ENCODE measurements at places on chromosomes 13 and 19.

DNA sequence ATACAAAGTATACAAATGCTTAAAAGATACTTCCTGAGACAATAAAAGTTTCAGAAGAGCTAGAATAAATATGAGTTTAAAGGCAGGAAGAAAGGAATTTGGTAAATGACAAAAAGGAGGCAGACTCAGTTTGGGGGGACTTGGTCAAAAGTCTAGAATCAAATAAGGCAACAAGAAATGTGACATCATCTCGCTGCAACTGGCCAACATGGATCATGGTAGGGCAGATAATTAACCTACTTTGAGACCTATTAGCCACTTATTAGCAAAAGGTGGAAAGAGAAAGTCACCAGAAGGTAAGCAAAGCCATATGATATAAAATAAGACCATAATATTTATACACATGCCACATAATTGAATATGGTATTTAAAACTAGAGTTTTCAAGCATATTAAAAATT is 5.3 kb downstream of the USP12 start:
- no peak for DNase-seq

DNA sequence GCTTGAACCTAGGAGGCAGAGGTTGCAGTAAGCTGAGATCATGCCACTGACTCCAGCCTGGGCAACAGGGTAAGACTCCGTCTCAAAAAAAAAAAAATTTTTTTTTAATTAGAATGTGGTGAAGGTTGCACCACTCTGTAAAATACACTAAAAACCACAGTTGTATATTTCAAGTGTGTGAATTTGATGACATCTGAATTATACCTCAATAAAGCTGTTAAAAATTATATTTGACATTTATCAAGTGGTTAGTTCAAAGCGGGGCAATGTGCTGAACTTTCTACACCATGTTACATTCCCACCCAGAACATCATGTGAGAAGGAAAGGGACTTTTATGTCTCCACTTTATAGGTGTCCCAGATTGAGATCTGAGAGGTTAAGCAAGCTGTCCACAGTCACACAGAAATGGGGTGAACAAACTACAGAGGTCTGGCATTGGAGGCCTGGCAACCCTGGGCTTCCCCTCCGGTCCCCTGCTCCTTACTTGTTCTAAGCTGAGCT is 5.9 kb upstream of the S1PR5 start:
- no peak for DNase-seq

DNA sequence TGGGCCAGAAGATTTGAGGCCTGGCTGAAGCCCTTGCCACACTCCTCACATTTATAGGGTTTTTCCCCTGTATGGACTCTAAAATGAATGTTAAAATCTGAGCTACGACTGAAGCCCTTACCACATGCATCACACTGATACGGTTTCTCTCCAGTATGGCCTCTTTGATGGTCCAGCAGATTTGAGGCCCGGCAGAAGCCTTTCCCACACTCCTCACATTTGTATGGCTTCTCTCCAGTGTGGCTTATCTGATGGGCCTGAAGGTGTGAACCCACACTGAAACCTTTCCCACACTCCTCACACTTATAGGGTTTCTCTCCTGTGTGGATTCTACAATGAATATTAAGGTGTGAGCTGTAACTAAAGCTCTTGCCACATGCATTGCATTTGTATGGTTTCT is 21.0 kb downstream of the ZNF45 start:
- no peak for DNase-seq

DNA sequence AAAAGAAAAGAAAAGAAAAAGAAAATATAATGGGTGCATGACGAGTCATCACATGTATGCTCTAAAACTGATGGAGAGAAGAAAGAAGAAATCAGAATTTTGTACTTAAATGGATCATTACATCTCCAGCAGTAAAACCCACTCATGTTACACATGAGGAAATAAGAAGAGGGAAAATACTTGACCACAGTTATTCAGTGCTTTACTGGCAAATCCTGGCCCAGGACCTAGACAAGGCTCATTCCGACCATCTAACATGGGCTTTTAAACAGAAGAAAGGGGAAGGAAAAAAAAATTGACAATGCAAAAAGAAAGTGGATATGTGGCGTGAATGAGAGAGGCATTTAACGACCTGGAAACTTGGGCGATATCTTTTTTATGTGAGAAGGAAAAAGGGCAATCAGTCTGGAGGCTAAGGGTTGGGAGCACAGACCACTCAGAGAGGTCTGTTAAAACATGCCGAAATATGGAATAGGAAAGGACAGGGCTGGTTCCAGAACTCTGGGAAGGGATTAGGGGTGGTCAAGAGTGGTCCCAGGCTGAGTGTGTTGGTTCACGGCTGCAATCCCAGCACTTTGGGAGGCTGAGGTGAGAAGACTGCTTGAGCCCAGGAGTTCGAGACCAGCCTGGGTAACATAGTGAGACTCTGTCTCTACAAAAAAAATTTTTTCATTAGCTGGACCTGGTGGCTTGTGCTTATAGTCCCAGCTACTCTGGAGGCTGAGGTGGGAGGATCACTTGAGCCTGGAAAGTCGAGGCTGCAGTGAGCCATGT is 1.6 kb downstream of the SIGLECL1 start:
- no peak for DNase-seq
